ENCODE measurements at places on chromosomes 2 and 18.

DNA sequence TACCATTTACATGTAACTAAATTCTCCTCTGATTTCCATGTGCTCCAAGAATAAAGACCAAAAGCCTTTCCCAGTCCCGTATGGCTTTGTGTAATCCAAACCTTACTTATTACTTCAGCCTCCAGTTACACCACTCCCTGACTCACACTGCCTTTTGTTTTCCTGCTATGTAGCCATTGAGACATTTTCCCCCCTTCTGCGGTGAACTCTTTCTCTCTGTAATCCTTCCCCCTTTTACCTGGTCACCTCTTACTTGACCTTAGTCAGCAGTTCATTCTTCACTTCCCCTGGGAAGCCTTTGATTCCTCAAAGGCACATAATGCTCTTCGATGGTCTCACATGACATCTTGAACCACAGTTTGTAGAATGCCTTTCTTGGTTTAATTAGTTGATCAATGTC lies 256.0 kb upstream of the FANCL start:
- no peak for DNase-seq

GRCh38 chr2:211440107-211440506 lies 883.7 kb downstream of the CPS1 start:
- DNase-seq = no peak

- DNase-seq = no peak
Observed at GRCh38 chr2:65864619-65865018, 432.2 kb upstream of the SPRED2 start.

DNA sequence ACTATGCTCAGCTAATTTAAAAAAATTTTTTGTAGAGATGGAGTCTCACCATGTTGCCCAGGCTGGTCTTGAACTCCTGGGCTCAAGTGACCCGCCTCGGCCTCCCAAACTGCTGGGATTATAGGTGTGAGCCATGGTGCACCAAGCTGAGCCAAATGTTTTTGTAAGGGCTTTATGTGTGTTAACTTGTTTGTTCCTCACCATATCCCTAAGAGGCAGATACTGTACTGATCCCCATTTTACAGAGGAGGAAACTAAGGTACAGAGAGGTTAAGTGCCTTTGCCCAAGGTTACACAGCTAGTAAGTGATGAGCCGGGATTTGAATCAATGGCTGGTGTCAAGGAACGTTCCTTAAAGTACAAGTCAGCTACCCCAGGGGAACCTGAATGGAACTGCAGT lies 85.3 kb upstream of the KLF7 start:
- DNase-seq = no peak

DNA sequence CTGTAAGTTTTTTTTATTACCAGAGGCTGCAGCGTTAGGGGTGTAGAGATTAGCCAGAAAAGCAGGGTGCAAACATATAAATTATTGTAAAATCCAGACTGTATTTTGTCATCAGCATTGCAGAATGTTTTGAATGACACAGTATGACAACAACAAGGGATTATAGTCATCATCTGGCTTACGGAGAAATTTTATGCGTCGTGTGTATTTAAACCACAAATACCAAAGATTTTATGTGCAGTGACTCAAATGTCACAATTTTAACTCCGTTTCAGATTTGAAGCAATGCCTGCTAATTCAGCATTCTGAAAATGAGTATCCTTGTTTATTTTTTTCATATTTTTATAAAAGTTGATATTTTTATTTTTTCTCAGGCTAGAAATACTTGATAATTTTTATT lies 19.4 kb upstream of the TMX3 start:
- DNase-seq = no peak

GRCh38 chr2:219792446-219792845 lies 165.0 kb downstream of the SLC4A3 start:
- DNase-seq = no peak

DNA sequence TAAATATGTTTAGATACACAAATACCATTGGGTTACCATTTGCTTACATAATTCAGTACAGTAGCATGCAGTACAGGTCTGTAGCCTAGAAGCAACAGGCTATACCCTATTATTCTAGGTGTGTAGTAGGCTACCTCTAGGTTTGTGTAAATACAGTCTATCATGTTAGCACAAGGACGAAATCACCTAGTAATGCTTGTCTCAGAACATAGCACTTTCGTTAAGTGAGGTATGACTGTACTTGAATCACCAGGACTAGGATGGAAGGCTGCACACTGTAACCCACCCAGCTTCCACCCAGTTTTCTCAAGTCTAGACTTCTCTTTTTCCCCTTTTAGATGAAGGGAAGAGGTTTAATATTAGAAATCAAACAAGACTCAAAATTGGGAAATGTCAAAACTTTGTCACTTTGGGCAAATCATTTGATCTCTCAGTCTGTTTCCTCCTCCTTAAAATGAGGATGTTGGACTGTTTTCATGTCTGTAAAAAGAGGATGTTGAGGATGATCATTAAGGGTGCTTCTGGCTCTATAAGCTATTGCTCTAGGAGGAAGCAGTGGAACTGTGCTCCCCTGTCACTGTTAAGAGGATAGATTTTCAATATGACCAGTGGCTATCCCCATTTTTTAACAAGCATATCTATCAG lies 3.7 kb upstream of the SOCS6 start:
- no peak for DNase-seq

All from neural crest cell (in vitro differentiated cells).